Frontal cortex (tissue), 4 donors: ENCODE measurements at places on chromosomes 2 and 18.

- no peak for DNase-seq
Observed at GRCh38 chr2:236536727-236537398, 32.8 kb upstream of the ACKR3 start.

DNA sequence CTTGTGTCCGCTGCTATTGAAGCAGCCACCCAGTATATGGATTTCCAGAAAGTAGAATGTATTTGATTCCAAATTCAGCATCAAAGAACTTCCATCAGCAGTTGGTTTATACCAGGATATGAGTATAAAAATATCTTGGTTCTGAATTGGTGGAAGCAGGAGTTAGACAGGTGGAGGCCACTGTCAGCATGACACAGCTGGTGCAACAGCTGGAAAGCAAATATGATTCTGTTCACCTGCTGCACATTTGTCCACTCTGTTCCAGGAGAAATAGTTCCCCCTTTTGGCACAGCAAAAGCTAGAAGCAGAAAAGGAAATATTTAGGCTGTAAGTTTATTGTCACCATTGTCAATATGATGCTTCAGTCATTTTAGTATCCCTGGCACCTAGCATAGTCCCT is 41.2 kb downstream of the KIAA2012 start:
- no peak for DNase-seq

GRCh38 chr2:64630752-64631151 is 23.0 kb downstream of the SERTAD2 start:
- no peak for DNase-seq

DNA sequence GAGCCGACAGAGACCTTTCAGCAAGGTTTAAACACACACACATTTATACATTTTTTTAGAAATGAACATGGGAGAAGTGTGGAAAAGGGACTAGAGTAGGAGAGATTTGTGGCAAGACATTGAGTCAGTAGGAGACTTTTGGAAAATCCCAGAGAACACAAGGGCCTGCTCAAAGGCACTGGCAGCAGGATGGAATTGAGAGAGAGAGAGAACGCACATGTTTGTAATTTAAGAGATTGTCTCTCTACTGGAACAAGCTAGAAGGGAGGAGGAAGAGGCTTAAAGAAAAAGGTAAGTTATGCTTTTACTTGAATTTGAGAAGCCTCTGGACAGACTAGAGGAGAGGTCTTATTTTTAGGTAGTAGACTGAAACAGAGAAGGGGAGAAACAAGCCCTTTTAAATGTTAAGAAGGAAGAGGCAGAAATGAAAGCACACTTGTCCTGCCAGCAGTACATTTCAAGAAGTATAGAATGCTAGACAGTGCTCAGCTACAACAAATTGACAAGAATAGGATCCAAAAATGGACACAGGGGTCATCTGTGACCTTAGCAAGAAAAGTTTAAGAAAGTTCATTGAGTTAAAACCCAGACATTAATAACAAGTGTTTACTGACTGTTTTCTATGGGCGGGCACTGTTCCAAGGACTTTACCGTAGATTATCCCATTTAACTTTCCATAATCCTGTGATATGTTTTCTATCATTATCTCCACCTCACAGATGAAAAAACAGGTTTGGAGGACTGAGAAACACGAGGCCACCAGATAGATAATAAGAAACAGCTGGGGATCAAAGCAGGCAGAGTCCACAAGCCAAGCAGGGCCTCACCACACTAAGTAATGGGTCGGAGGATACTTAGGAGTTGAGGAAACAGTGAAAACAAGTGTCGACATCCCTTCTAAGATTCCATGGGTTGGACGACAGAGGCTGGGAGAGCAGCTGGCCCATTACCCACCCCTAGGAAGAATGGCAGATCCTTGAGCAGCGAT is 306.5 kb upstream of the NRP2 start:
- no peak for DNase-seq

- DNase-seq, result no peak
Observed at GRCh38 chr2:19848952-19849351, 52.8 kb downstream of the TTC32 start.

GRCh38 chr2:176727696-176728095 is 458.5 kb downstream of the MTX2 start:
- no peak for DNase-seq

- no peak for DNase-seq
Observed at GRCh38 chr2:113675875-113676274, 48.8 kb downstream of the RABL2A start.

GRCh38 chr2:2812117-2812516 is 481.0 kb upstream of the MYT1L start:
- no peak for DNase-seq

- DNase-seq, result no peak
Observed at GRCh38 chr2:28342081-28342967, 50.3 kb upstream of the FOSL2 start.

- DNase-seq, result no peak
Observed at GRCh38 chr2:106547164-106547903, 60.2 kb downstream of the CD8B2 start.

- DNase-seq, result no peak
Observed at GRCh38 chr2:208872591-208872990, 466.0 kb downstream of the PTH2R start.

GRCh38 chr18:57022716-57023115 is 124.2 kb upstream of the BOD1L2 start:
- no peak for DNase-seq

DNA sequence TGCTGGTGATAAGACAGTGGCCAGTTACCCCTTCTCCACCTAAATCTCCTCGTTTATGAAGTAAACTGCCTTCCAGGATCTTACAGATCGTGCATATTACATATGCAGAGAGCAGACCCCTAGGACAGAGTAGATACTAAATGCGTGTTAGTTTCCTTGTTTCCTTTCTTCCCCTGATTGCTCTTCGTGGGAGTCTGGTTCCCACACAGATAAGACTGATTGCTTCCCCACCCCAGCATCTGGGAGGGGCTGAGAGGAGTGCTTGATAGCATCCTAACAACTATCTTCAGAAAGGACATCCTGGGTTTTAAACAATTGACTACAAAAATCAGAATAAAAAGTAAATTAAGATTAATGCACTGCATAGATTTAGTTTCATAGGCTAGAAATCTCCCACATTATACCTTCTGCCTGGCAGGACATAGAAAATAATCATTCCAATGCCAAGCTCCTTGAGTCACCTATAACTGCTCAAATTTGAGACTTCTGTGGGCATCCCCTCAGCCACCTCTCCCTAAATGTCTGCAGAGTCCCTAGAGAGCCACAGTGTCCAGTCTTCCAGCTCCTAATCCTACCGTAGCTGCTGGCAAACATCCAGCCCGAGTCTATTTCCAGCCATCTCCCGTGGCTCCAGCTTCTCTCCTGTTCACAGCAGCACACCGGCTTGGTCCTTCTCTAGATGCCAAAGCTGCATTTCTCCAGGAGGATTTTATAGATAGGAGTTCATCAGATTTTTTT is 128.3 kb downstream of the LRRC30 start:
- DNase-seq, result peak; percentile 20

- no peak for DNase-seq
Observed at GRCh38 chr2:8567469-8568260, 114.2 kb upstream of the ID2 start.

DNA sequence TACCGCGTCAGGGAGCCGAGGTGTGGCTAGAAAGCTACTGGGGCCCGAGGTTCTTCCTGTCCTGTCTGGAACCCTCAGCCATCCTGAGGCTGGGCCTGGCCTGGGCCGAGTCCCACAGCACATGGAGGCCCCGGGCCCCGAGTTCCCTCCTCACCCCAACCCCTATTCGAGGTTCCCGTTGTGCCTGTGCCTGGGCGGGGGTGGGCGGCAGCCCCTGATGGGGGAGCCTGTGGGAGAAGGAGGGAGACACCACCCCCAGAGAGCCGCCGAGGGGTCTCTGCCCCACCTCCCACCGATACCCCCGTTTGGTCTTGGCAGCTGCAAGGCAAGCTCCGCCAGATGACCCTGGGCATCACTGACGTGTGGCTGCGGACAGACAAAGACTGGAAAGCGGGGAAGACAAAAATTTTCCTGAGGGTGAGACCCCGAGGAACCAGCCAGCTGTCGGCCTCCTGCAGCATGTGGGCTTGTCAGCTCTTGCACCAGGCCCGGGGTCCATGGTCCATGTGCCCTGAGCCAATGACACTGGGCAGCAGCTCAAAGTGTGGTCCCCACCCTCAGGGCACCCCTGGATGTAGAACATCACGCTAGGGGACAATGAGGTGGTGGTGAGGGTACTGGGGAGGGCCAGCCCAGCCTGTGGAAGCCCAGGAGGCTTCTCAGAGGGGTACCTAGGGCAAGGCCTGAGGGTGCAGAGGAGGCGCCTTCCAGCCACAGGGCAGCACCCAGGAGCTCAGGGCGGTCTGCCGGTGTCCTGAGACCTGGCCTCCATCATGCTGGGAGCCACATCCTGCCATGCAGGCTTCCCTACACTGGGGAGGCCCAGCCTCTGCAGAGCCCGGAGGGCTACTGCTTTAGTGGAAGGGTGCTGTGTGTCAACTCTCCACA is 52.5 kb upstream of the GPR17 start:
- no peak for DNase-seq

DNA sequence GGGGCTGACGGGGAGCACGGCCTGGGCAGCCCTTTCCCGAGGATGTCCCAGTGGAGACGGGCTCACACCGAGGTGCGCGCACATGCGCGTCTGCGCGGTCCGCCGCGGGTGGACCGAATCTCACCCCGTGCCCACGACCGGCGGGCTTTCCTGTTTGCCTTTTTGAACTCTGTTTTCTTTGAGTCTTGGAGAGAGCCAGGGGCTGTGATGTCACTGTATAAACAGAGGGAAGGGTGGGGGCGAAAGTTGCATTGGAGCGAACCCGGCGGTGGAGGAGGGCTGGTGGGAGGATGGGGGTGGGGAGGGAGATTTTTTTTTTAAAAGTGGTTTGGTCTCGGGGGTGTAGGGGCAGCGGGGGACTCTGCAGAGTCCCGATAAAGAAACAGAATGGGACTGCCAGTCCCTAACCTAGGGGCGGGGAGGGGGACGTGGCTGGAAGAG is 141.2 kb upstream of the CTAGE1 start:
- DNase-seq, result no peak

DNA sequence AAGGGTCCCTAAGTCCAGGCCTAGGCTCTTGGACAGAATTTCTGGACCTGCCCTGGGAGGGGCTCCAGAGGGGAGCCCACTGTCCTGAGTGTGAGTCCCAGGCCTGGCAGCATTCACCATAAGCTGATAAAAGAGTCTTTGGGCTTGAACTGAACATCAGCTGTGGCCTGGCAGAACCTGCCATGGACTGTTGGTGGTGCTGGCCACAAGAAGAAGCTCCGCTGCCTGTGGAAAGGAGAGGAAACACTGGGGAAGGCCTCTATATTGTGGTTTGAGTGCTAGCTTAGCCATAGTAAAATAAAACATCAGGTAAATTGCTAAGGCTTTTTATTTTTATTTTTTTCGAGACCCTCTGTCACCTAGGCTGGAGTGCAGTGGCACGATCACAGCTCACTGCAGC is 20.9 kb upstream of the BAZ2B start:
- no peak for DNase-seq

DNA sequence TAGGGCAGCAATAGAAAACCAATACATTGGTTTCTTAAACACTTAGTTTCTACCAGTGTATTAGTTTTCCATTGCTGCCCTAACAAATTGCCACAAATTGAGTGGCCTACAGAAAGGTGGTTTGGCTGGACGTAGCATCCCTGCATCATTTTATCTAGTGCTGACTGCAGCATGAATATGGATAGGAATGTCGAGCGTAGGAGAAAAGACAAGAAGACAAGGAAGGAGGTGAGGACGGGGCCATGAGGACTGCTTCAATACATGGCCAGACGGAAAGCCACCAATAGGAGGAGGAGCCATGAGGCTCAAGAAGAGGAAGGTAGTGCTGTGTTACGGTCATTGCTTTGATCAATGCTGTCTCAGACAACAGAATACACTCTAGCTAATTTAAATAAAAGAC is 154.5 kb upstream of the NDUFV2 start:
- DNase-seq, result no peak

DNA sequence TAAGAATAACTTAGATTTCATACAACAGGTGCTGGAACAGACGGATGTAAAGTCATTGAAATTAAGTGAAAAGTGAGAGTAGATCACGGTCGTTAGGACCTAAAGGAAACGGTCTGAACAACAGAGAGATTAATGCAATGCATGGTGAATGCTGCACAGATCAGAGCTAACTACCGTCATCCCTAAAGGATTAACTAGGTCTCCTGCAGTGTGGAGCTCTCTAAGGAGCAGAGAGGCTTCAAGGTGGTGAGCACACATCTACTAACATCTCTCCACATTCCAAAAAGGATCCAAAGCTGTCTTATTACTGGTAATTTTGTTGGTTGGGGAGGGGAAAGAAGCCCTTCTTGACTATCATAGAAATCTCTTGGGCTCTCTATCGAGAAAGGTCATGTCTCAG is 75.3 kb downstream of the CABYR start:
- DNase-seq, result no peak

- DNase-seq, result no peak
Observed at GRCh38 chr2:201680743-201681142, 17.7 kb downstream of the MPP4 start.

DNA sequence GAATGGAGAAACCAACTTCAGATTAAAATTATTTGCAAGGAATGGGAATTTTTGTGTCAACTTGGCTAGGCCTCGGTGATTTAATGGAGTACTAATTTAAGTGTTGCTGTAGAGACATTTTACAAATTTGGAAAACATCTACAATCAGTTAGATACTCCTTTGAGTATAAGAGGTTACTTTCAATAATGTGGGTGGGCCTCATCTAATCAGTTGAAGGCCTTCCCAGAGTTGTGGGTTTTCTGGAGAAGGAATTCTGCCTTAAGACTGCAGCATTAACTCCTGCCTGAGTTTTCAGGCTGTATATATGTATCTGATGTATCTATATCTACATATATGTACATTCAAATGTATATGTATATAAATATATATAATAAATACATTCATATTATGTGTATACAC is 47.6 kb upstream of the ABCA12 start:
- no peak for DNase-seq

GRCh38 chr2:175686002-175686401 is 316.1 kb downstream of the LNPK start:
- no peak for DNase-seq

- DNase-seq, result no peak
Observed at GRCh38 chr2:172135446-172135845, 32.7 kb upstream of the DLX2 start.

DNA sequence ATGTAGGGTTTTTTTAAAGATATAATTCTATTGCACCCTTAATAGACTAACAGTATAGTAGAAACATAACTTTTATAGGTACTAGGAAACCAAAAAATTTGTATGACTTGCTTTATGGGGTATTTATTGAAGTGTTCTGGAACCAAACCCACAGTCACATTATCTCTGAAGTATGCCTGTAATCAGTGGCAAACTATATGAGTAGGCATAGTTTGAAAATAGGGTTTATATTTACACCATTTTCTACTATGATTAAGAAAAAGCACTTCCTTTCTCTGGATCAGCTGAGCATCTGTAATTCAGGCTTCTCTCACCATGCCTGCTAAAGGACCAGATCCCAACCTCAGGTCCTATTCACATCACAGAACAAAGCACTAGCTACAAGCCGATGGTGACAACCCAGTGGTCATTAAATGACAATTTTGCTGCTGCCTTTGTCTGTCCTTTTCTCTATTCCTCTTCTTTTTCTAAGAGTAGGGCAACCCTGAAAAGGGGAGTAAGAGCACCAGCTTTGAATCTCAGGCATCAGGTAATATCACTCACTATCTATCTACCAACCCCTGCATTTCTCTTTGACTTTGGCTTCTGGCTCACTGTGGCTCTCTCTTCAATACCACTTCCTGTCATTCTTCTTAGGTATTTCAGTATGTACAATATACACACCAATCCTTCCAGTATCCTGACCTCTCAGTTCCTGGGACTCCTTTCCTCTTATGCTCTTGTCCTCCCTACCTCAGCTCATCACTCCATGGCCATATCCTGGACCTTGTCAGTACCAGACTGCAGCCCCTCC is 14.4 kb downstream of the NEMP2 start:
- no peak for DNase-seq
